ENCODE measurements at places on chromosomes 5 and 9.

DNA sequence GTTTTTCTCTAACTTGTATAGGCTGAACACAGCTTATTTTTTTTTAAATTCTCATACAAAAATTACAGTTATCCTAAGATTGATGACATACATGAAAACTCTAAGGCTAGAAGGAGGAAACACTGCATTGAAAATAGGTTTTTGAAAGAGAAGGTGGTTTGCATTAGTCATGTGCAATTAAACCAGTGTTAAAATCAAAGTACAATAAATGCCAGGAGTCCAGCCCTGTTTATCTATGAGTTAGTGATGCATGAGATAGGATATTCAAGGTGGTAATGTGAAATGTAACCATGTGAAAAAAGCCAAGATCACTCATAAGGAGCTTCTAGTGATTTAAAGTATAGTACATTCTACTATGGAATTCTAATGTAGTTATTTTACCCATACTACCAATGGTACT is 444.9 kb upstream of the CYLC2 start:
- no peak for DNase-seq

- DNase-seq, result no peak
Observed at GRCh38 chr9:123232332-123232731, 36.1 kb downstream of the STRBP start.

GRCh38 chr5:37685816-37686215 is 154.0 kb downstream of the GDNF start:
- no peak for DNase-seq

DNA sequence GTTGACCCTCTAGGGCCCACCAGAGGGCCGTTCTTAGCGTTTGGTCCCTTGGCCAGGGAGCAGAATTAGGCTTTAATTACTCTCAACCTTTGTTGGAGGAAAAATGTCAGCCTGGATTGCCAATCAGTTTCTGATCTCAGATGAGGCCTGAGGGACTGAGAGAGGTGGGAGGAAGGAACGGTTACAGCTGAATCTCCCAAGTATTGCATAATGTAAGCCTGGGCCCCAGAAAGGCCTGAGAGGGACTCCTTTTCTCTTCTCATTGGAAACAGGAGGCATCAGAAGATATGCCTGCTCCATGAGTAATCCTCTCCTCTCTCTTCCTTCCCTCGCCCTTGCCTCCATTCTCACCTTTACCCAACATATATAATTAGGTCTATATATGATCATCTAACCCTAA is 105.7 kb downstream of the INSYN2B start:
- no peak for DNase-seq

DNA sequence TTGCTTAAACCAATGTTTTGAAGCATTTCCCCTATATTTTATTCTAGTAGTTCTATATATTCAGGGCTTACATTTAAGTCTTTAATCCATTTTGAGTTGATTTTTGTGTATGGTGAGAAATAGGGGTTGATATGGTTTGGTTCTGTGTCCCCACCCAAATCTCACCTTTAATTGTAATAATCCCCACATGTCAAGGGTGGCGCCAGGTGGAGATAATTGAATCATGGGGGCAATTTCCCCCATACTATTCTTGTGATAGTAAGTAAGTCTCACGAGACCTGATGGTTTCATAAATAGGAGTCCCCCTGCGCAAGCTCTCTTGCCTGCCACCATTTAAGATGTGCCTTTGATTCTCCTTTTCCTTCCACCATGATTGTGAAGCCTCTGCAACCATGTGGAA is 92.2 kb upstream of the TBC1D2 start:
- no peak for DNase-seq

GRCh38 chr5:115284021-115284420 is 12.4 kb downstream of the CCDC112 start:
- no peak for DNase-seq

DNA sequence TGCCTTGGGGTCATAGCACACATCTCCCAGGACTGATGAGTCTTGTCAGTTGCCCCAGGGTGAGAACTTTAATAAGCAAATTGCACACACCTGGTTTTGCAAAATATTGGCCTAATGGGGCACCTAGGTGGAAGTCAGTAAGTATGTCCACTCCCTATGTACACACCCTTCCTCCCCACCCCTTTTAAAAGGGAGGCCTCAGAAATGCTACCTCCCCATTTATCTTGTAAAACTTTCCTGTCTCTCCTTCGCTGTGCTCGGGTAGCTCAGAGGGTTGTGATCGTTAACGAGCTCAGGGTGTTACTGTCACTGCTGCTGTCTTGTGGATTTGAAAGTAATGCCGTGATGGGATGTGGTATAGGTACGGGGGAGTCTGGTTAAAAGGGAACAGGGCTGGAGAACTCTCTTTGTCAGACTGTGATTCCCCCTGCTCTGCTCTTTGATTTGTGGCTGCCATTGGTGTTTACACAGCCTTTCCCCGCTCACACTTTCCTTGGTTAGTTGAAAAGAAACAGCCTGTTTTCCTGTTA is 26.2 kb downstream of the ZNF462 start:
- no peak for DNase-seq

DNA sequence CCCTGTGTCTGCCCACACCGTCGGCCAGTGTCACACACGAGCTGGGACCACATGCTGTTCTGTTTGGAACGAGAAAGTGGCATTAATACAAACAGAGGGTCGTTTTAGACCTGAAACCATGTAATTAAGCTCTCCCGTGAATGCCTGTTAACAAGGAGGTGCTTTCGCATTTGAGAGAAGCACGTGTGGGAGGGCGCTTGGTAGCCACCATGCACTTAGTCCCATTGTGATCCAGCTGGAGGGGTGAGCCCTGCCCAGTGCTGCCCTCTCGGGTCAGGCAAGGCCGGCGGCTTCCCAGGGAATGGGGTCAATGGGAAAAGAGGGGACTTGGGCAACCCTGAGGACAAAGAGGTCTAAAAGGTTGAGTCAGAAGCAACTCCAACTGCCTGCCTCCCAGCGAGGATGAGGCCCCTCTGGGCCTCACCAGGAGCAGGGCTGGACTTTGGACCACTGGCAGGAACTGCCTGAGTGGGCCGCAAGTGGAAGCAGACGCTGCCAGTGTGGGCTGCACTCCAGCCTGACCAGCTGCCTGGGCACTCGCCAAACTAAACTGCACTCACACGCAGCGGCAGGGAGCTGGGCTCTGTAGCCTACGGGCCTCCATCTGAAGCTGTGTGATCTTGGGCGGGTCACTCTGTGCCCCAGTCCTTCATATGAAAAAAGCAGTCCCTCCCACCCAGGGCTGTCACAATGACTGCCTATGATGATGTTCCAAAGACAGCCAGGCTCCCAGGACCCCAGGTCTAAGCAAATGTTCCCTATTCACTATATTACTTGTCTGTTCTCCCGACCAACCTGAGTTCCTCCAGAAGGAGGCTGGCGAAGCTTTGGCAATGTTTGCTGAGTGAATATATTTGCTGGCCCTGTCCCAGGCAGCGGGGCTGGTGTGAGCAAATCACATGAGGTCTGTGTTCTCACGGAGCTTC is 195.7 kb downstream of the CDK5RAP2 start:
- DNase-seq, result no peak

DNA sequence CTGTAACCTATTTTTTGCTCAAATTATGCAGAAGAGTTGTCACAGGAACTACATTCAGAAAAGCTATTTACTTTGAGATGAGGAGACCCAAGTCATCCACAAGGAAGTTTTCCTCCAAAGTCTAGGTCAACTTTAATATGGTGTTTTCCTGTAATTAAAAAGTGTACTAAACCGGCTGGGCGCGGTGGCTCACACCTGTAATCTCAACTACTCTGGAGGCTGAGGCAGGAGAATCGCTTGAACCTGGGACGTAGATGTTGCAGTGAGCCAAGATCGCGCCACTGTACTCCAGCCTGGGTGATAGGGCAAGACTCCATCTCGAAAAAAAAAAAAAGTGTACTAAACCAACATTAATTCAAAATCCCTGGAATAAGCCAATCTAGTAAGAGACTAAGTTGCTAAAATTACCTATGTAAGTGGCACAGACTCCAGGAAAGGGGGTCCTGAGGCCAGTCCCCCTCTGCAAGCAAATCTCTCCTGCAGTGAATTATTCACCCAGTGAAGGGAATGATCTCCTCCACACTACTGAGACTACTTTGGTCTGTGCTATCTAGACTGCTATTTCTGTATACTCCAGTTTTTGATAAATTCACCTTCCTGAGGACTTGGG is 38.9 kb downstream of the FNBP1 start:
- no peak for DNase-seq

GRCh38 chr5:40606077-40606765 is 73.5 kb upstream of the PTGER4 start:
- no peak for DNase-seq

DNA sequence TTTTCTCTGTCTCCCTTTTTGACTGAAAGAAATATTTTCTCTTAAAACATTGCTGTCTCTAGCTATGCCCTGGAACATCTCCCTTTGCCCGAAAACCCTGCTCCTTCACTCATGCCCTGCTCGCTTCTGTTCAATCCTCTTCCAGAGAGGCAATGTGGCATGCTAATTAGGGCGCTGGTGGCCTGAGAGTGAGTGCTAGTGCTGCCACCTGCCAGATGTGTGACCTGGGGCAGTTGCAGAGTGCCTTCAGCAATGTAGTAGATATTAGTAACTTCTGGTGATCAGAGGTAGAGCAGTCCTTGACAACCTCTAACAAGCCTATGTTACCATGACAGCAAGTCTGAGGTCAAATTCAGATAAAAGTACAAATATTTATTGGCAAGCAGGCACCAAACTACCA is 119.5 kb upstream of the OSMR start:
- DNase-seq, result no peak

DNA sequence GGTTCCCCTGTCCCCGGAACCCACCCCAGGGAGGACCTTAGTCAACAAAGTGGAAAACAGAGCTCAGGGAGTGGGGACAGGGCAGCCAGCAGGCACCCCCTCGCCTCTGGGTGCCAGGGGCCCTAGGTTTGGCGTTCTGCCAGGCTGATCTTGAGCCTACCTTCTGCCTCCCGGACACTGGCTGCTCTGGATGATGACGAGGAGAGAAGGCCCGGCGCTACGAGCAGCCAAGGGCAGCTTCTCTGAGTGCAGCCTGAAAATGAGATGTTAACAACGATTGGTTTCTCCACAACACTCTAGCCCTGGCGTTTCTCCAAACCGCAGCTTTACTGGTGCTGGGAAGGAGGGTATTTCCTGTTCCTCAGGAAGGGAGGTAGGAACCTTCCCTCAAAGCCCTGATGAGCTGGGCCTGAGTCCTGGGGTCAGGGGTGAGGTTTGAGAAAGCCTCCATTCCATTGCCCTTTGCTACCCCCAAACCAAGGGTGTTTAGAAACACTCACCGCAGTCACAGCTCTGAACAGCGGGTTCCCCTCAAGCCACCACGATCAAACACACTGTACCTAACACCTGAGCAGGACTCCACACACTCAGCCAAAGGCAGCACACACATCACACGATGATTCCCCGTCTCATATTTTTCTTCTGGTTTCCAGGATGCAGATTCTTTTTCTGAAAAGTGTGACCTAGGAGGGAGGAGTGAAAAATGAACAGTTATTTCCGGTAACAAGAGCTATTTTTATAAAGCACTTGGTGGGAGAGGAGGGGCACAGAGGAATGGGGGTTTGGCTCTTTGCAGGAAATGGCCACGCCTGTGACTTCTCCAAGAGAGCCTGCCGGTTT is at the start of gene STING1:
TSS of gene STING1 (minus strand) at position 709 of the 840 bp plus-strand sequence. CDS start 1,054 bp downstream, outside the sequence.
- peak; percentile 54 for DNase-seq

DNA sequence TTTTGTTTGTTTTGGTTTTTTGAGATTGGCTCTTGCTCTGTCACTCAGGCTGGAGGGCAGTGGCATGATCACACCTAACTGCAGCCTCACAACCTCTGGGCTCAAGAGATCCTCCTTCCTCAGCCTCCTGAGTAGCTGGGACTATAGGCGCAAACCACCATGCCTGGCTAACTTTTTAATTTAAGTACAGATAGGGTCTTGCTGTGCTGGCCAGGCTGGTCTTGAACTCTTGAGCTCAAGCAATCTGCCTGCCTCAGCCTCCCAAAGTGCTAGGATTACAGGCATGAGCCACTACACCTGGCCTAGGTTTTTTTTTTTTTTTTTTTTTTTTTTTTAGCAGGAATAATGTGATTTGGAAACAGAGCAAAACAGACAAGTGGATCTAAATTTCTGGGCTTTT is 37.6 kb downstream of the MARCHF6 start:
- no peak for DNase-seq

- DNase-seq, result peak; percentile 25
Observed at GRCh38 chr9:7300484-7300883, 499.1 kb downstream of the DMAC1 start.

- no peak for DNase-seq
Observed at GRCh38 chr5:110376281-110376951, 350.1 kb downstream of the TMEM232 start.

- DNase-seq, result peak; percentile 26
Observed at GRCh38 chr5:116273448-116274242, 188.8 kb downstream of the COMMD10 start.

GRCh38 chr5:40853632-40854192 is 12.5 kb downstream of the CARD6 start:
- no peak for DNase-seq

GRCh38 chr5:54620141-54620933 is 102.8 kb downstream of the SNX18 start:
- DNase-seq, result no peak

- no peak for DNase-seq
Observed at GRCh38 chr5:95801532-95801931, 21.0 kb downstream of the GLRX start.

- DNase-seq, result no peak
Observed at GRCh38 chr5:40518485-40518917, 161.2 kb upstream of the PTGER4 start.

- DNase-seq, result no peak
Observed at GRCh38 chr5:134245101-134245604, 19.3 kb upstream of the PPP2CA start.

- peak; percentile 56 for DNase-seq
Observed at GRCh38 chr9:107340920-107341632, 58.0 kb downstream of the RAD23B start.

GRCh38 chr5:153365547-153365946 is 124.9 kb upstream of the GRIA1 start:
- no peak for DNase-seq

- no peak for DNase-seq
Observed at GRCh38 chr9:81132318-81132717, 557.0 kb downstream of the TLE1 start.

GRCh38 chr5:14908172-14908571 is 36.6 kb upstream of the ANKH start:
- DNase-seq, result no peak

DNA sequence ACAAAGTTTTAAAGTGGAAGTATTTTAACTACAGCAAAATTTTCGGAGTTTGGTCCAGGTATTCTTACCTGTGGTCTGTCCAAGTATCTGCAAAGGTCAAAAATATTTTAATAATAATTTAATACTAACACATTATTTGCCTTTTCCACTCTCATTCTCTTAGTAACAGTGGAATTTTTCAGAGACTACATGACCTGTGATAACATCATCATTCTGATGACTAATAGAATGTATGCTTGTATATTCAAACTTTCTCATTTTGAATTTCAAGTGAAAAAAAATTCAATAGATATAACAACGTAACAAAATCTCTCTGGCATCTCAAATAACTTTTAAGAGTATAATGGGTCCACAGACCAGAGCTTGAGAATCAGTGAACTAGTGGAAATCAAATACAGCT is 78.3 kb downstream of the FBXL17 start:
- DNase-seq, result no peak

All from GM06990 (cell line).